LHCN-M2 (cell line): ENCODE measurements at places on chromosomes 4 and X.

DNA sequence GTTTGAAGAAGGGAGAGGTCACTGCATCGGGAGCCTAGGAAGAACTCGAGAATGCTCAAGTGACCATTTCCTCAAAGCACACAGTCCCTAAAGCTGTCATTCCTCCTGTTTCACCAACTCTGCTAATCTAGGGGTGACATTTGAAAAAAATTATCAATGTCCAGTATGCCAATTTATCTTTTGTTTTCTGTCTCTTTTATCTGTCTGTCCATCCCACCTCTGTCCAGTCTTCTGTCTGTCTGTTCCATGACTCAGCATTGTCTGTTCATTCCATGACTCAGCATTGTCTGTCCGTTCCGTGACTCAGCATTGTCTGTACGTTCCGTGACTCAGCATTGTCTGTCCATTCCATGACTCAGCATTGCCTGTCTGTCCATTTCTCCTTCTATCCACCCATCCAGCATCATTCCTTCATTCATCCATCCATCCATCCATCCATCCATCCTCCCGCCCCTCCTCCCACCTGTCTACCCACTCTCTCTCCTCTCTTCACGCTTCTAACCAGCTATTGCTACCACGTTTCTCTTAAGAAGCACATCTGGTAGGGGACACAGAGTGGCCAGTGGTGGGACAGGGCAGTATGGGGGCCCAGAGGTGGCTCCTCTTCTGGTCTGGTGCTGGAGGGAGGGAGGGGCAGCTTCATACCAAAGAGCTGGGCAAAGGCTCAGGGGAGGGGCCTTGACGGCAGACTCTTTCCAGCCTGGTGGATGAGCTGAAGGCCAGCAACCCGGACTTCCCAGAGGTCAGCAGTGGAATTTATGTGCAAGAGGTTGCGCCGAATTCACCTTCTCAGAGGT lies 34.1 kb downstream of the HTRA3 start:
- peak; percentile 95 for DNase-seq

DNA sequence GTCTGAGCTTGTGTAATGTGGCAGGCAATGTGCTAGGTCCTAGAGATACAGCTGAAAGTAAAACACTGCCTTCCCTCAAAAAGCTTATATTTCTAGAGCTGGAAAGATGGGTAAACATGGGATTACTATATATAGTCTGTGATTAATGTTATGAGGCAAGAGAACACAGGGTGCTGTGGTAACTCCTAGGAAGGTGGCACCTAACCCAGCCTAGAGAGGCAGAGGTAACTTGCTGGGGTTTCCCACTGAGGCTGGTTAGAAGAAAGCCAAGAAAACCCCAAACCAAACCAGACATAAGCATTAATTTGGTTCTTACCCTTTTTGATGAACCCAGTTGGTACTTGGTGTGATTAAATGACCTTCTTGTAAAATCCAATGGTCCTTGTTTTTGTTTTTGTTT lies 315.0 kb downstream of the PPP1R2C start:
- DNase-seq = no peak

- no peak for DNase-seq
Measured at GRCh38 chr4:99762728-99763127, 53.9 kb upstream of the DAPP1 start.

DNA sequence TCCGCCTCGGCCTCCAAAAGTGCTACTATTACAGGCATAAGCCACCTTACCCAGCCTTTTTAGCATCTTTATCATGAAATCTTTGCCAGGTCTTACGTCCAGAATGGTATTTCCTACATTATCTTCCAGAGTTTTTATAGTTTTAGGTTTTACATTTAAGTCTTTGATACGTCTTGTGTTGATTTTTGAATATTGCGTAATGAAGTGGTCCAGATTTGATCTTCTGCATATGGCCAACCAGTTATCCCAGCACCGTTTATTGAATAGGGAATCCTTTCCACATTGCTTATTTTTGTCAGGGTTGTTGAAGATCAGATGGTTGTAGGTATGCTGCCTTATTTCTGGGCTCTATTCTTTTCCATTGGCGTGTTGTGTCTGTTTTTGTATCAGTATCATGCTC lies 349.6 kb downstream of the KCTD8 start:
- DNase-seq = no peak

DNA sequence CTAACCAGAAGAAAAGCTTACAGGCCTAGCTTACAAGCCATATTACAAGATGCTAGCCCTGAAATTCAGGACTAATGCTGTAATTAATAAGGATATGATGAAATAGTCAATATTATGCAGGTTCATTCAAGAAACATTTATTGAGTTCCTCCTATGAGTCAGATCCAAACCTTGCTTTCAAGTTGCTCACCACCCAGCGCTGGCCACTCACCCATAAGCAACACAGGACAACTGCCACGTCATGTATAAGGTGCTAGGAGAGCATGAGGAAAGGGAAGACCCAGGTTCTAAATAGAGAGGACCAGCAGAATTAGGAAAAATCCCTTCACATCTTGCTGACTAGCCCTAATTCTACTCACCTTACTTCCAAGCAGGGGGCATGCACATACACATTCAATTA lies 23.3 kb downstream of the MAML3 start:
- DNase-seq = no peak

GRCh38 chr4:159390648-159391047 lies 287.8 kb downstream of the RAPGEF2 start:
- peak; percentile 96 for DNase-seq

DNA sequence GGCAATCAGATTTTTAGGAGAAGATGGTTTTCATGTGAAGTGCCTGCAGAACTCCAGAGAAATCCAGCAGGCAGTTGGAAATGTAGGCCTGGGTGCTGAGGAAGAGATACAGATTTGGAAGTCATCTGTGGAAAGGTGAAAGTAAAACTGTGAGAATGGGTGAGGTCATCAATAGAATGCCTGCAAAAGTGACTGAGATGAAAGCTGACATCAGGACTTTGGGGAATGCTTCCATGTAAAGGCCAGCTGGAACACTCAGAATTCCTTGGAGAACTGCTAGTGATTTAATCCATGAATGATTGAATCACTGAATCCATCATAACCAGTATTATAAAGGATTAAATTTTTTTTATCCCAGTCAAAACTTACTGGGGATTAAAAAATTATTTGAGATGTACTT lies 124.5 kb upstream of the GIMD1 start:
- peak; percentile 9 for DNase-seq

DNA sequence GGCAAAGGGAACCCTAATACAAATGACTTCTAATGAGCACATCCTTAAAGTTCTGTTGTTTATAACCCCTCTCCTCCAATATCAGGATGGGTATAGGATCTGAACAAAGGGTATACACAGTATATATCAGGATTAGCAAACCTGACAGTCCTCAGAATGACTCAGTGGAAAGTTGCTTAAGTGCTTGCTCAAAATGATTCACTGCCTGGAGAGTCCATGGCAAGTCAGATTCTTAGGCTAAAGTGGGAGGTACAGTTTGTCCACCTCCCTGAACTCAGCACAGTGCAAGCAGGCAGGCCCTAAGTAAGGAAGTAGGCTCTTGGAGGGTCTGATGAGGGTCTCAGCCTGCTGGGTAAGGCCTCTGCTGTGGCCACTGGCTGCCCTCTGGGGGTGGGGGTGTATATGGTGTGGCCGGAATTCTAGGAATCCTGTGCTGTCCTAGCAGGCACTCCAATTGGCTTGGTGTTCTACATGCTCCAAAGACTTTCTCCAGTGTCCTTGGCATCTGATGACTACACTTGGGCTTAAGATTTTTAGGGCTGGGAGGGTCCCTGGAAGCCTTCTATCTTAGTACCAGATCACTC lies 54.3 kb downstream of the CHRDL1 start:
- peak; percentile 1 for DNase-seq

- no peak for DNase-seq
Measured at GRCh38 chr4:72323227-72323626, 245.8 kb downstream of the ADAMTS3 start.

DNA sequence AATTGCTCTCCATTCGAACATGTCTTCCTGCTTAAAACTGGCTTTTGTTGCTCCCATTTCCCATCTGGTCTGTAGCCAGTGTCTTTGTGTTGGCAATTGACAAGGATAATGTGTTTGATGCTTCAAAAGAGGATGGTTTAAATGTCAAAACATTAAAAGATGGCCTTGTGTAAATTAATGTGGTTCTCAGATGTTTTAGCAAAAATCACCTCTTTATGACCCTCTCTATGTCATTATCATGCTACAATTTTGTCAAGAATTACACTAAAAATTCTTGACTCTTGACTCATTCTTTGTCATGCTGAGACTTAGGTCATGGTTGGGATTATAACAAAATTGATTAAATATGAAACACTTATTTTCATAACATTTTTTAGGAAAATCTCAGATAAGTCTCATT lies 47.4 kb downstream of the TMEM131L start:
- peak; percentile 51 for DNase-seq

- no peak for DNase-seq
Measured at GRCh38 chr4:66926687-66927086, 618.6 kb downstream of the CENPC start.

- no peak for DNase-seq
Measured at GRCh38 chr4:3769642-3770184, 3.5 kb downstream of the ADRA2C start.

GRCh38 chr4:155494037-155494718 lies 117.4 kb upstream of the MAP9 start:
- no peak for DNase-seq

DNA sequence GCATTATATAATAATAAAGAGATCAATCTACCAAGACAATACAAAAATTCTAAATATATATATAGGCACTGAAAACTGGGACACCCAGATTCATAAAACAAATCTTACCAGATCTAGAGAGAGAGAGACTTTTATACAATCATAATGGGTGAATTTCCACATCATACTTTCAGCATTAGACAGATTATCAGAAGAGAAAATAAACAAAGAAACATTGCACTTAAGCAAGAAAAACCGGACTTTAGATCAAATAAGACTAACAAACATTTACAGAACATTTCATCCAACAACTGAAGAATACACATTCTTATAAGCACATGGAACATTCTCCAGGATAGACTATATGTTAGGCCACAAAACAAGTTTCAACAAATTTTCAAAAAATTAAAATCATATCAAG lies 245.1 kb downstream of the INPP4B start:
- no peak for DNase-seq
